Left forelimb (tissue), 1 donor: ENCODE measurements at places on chromosomes 11 and 22.

- no peak for DNase-seq
Observed at GRCh38 chr11:28833670-28834069, 725.5 kb downstream of the METTL15 start.

DNA sequence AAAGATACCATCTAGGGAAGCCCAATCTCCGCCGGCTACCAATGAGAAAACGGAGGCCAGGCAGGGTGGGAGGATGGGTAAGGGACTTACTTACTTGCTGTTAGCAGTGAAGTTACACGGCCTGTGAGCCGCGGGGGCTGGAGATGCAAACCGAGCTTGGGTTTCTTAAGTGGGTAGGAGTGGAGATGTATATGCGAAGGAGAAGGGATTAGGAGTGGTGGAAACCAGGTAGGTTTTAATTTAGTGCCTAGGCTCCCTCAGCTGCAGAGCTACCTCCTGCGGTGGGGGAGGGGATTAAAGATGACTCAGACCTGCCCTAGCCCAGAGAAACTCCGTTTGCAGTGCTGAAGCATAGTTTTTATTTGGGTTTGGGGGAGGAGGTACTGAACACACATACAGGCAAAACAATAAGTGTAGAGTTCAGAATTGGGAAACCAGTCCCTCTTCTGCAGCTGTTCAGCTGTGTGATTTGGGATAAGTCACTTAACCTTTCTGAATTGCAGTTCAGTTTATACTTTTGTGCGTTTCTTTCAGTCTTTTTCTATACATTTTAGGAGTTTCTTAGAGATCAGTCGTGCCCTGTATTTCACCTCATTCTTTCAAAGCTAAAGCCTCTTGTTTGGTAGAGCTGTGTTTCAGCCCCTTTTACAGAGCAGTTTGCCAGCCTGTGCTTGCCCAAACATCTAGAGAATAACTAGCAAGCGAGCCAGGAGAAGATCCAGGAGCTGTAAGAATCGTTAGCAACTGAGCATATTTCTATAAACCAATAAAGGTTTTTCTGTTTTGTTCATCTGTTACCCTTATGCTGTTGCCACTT is 596 bp upstream of the TNRC6B start:
- DNase-seq = no peak

- DNase-seq = no peak
Observed at GRCh38 chr11:67261946-67262681, 4.2 kb upstream of the GRK2 start.

DNA sequence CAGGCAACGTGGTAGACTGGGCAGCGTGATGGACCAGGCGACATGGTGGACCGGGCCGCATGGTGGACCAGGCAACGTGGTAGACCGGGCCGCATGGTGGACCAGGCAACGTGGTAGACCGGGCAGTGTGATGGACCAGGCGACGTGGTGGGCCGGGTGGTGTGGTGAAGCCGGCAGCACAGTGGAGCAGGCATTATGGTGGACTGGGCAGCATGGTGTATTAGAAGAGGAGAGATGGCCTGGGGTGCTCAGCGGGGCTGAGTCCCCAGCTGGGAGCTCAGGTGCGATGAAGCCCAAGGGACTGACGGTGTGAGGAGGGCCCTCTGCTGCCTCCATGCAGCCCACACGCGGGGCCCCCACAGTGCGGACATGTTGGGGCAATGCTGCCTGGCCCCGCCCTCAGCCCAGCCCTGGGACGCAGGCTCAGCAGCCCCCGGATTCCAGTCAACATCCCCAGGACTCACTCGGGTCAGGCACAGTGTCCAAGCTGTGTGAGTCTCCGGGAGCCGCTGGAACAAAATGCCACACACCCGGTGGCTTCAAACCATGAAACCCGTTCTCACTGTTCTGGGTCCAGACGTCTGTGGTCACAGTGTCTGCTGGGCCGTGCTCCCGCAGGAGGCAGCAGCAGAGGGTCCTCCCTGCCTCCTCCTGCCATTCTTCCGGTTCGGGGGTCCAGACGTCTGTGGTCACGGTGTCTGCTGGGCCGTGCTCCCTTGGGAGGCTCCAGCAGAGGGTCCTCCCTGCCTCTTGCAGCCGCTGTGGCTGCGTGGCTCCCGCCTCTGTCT is 1084.9 kb downstream of the BRD1 start:
- DNase-seq = peak; percentile 50

- no peak for DNase-seq
Observed at GRCh38 chr11:113161711-113162591, 152.4 kb upstream of the TTC12 start.

DNA sequence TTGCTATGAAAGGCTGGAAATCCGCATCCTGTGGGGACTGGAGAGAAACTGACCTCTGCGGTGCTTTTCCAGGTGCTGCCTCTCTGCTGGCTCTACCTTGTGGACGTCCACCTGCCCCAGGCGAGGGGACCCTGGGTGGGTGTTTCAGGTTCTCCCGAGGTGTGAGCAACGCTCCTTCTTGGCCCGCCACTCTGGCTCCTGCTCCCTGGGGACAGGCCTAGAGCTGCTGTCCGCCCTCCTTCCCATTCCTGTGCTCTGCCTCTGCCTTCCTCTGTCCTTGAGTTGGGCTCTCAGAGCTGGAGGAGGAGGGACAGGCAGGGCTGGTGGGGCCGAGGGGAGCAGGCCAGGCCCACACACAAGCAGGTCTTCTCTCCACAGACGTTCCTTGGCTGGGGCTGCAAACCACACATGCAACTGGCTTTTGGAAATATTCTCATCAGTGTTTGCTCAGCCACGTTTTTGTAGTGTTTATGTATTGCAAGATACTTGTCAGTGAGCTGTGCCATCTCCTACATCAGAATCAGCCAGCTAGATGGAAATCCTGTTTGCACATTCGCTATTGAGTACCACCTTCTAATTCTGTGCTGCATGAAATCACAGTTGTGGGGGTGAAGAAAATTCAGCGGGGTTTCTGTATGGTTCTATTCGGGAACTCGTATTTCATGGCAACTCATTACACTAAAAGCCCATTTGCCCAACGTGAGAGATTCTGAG is 1115.0 kb downstream of the BRD1 start:
- DNase-seq = no peak

GRCh38 chr22:19169002-19169946 is 9.3 kb downstream of the SLC25A1 start:
- no peak for DNase-seq

GRCh38 chr11:68313574-68314202 is 1.3 kb downstream of the LRP5 start:
- DNase-seq = peak; percentile 78

- DNase-seq = no peak
Observed at GRCh38 chr22:36467946-36468345, 13.5 kb downstream of the TXN2 start.

- DNase-seq = no peak
Observed at GRCh38 chr11:14075118-14076078, 112.9 kb downstream of the SPON1 start.

- DNase-seq = no peak
Observed at GRCh38 chr22:26949193-26949592, 291.8 kb downstream of the MIAT start.

DNA sequence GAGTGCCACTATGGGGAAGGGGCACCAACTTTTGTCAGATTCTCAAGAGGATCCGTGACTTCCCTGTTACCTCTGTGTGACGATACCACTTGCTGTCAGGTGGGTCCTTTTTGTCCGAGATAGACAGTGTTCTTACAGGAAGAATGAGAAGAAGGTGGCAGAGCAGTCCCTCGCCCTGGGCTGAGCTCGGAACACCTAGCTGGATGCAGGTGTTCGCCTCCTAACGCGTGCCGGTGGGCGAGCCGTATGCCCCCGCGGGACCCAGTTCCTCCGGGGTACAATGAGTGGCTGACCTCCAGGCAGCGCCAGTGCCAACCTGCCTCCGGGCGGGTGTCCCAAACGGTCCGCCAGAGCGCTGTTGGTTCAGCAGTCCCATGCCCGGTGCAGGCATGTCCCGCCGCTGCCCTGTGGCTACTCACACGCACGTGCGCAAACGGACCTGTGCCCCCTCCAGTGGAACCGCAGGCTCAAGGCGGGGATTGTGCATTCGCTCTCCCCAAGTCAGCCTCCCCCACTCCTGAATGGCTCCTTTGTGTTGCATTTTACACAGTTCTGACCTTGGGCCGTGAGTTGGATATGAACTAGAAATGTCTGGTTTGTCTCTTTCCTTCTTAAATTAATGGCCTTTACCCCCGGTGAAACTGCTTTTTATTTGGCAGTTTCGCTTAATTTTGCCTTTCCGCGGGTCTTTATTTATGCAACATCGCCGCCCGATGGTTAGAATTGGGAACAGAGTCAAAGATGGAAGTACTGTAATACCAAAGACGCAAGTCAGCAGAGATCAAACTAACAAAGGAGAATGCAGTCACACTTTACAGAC is 1.1 kb upstream of the ABTB2 start:
- DNase-seq = peak; percentile 79

- no peak for DNase-seq
Observed at GRCh38 chr11:130431801-130432200, 3.4 kb upstream of the ADAMTS8 start.

GRCh38 chr11:61106296-61106695 is 4.0 kb downstream of the CD5 start:
- no peak for DNase-seq

GRCh38 chr22:49828599-49828965 is 909 bp upstream of the BRD1 start:
- DNase-seq = no peak

DNA sequence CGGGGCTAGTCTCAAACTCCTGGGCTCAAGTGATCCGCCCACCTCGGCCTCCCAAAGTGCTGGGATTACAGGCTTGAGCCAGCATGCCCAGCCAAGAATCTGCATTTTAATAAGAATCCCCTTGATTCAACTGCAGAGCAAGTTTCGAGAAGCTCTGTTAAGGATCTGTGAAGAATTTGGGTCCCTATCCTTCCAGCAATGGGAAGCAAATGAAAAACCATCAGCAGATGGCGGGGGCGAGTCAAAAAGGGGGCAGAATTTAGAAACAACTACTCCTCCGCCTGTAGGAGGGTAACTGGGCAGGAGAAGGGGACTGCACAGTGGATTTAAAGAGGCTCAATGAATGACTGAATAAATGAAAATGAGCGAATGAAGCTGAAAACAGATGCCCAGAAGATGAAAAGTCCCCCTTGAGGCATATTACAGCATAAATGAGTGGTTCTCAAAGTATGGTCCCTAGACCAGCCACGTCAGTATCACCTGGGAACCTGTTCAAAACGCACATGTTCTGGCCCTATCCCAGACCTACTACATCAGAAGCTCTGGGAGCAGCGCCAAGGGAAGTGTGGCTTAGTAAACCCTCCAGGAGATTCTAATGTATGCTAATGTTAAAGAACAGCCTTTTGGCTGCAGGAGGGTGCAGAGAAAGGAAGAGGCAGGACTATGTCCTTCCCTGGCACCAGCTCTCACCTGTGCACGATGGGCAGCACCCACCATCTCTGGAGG is 15.0 kb downstream of the VWCE start:
- DNase-seq = no peak

DNA sequence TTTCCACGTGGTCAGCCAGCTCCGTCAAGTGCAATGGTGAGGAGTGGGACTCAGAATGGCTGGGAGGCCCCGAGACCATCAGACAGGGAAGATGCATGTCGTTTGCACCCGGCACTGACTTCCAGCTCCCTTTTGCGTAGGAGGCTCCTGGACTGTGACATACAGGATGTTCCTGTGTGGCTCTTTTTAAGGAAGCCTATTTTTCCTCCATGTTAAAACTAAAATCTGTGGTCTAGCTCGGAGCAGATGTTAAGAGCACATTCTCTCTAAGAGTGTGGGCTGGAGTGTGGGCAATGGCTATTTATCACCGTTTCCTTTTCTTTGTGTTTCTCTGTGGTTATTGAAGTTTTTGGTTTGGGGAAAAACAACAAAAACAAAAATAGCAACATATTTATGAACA is 40.9 kb upstream of the AMPD3 start:
- DNase-seq = no peak

- no peak for DNase-seq
Observed at GRCh38 chr11:57477507-57478189, 17.3 kb downstream of the RTN4RL2 start.

GRCh38 chr22:48577014-48577690 is 1250.5 kb downstream of the BRD1 start:
- DNase-seq = no peak

DNA sequence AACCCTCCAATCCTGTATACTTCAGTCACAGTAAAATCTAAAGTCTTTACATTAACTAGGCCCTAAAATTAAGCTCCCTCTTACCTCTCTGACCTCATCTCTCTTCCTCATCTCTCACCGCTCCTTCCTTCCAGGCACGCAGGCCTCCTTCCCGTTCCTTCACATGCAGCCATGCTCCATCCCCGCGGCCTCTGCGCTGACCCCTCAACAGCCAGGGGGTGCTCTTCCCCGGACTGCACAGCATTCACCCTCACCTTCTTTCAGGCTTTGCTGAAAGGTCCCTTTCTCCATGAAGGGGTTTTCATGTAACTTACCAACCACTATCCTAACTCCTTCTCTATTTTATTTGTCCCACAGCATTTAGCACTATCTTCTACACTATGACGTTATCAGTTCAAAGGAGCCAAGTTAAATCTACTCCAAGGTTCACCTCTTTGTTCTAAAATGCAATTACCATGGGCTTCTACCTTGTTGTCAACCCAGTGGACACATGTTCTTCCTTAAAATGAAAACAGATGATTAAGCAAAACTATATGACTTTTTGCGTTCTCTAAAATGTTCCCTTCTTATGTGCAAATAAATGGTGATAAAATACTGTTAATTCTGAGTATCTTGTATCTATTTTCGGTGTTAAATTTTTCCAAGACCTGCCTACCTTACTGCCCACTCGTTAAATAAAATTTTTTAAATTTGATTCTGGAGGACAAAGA is 57.8 kb upstream of the APOA1 start:
- no peak for DNase-seq

DNA sequence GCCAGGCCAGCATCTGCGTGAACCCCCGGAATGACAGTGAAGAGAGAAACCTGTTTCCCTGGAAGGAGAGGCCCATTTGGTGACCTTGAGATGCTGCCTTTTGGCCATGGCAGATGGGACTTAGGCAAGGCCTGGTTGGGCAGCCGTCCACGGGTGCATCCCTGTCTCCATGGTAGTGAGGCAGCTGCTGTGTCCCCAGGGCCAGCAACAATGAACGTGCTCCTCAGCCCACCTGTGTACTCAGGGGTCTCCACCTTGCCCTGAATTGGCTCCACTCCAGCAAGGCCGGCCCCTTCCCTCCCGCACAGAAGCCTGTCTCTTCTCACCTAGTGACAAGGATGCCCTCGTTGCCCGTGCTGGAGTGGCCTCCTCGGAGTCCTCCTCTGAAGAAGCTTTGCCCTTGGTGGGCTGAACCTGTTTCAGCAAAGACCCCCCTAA is 441.1 kb downstream of the TBC1D22A start:
- no peak for DNase-seq

DNA sequence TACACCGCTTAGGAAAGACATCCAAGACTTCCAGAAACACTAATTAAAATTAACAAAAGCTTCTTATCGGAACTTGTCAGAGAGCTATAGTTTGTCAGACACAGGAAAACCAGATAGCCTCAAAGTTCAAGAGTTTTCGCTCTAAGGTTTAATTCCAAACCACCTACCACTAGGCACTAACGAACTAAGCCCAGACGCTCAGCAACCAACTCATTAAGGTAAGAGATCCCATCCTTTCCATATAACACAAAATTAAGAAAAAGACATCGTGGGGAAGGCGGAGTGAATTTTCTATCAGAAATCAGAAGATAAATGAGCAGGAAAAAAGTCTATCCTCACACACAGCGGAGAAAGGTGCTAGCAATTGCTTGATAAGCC is 382 bp downstream of the IMMP1L start:
- no peak for DNase-seq
